ENCODE measurements at places on chromosomes 13 and 19.

GRCh38 chr13:113804703-113805430 is 45.8 kb downstream of the TMEM255B start:
- DNase-seq: no peak

- DNase-seq: no peak
Observed at GRCh38 chr13:71399631-71400215, 467.3 kb downstream of the DACH1 start.

GRCh38 chr13:98542568-98543377 is 34.1 kb downstream of the STK24 start:
- DNase-seq: no peak

DNA sequence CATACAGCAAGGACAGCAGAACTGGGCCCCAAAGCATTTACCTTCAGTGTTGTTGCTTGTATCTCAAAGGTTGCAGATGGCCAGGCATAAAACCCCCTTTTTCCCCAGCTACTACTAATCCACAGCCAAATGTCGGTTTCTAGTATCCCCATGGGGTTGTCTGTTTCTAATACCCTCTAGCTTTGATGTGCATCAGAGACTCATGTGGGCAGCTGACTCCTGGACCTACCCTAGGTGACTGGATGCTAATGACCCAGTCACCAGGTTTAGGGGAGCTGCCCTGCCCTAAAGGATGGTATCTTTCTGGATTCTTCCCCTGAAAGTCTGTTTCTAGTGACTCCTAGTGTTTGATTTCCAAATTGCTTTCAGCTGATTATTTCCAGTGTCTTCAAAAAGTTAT is 23.9 kb downstream of the TJP3 start:
- DNase-seq: no peak

DNA sequence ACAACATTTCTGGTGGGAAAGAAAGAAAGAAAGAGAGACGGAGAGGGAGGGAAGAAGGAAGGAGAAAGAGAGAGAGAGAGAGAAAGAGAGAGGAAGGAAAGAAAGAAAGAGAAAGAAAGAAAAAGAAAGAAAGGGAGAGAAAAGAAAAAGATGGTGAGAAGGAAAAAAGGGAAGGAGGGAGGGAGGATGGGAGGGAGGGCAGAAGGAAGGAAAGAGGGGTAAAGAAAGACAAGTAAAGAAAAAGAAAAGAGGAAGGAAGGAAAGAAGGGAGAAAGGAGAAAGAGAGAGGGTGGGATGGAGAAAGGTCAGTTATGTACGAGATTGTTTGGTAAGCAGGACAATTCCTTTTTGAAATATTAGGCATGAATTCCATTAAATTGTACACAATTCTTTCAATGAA is 145.3 kb downstream of the SPRY2 start:
- DNase-seq: no peak

- DNase-seq: no peak
Observed at GRCh38 chr13:19048381-19048780, 133.2 kb downstream of the TUBA3C start.

GRCh38 chr19:13118424-13119193 is 545 bp downstream of the NACC1 start:
- DNase-seq: peak; percentile 65

GRCh38 chr13:28022848-28023518 is 34.5 kb upstream of the URAD start:
- no peak for DNase-seq

GRCh38 chr19:40783711-40784110 is 5.7 kb downstream of the RAB4B start:
- DNase-seq: no peak

DNA sequence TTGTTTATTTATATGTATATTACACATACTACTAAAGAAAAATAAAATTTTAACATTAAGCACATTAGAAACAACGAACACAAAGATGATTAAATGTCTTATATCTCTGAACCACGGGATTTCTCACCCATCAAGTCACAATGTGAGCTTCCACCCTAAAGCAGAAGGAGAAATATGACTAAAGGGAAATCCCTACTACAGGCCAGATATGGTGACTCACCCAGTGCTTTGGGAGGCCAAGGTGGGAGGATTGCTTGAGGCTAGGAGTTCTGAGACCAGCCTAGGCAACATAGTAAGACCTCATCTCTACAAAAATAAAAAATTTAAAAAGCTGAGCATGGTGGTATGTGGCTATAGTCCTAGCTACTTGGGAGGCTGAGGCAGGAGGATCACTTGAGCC is 24.6 kb downstream of the DCT start:
- DNase-seq: no peak

DNA sequence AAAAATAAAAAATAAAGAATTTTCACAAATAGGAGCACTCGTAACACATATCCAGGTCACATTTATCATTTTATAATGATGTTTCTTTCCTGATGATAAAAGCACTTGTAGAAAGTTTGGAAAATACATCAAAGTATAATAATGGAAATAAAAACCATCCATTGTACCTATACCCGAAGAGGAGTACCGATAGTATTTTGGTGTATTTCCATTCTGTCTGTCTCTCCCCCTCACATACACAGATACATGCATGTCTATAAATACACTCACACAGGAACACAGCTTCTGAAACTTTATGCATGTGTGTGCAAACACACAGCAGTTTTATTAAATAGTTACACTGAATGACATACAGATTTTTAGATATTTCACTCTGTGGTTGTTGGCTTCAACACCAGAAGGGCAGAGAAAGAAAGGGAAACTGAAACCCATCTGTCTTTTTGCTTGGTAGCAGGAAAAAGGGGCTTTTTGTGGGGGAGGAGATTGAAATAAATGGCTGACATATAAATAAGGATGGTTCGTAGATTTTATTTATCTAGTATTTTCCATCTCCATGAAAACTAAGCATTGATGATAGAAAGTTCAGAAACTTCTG is 114.8 kb downstream of the LRCH1 start:
- no peak for DNase-seq

DNA sequence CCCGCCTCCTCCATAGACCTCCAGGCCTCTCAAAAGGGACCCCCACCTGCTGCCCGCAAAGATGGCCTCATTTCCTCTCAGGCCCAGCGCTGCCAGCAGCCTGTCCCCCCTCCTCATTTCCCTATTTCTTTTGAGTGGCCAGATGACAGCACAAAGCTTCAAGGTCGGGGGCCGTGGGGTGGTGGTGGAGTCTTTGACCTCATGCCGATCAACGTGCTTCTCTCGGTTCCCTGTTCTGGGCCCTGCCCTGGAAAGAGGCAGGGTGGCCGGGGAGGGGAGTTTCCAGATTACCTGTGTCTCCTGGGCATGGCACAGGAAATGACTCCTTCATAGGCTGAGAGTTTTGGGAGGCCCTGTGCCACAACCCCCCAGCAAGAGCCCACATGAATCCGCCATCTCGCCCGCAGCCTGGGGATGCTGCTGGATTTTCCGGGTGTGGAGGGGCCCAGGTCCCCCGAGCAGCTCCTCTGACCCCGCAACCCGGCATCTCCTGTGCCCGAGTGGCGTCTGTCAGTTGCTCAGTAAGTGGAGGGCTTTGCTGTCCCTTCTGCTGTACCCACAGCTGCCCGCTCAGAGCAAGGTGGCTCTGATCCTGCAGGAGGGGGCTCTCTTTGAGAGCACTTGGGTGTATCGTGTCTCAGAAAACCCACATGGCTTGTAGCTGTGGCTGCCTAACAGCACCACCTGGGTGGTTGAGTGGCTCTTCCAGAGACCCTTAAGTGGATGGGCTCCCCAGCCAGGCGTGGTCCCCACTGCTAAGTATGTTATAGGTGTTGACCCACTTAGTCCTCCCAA is 139.4 kb downstream of the SIPA1L3 start:
- DNase-seq: peak; percentile 24

- DNase-seq: no peak
Observed at GRCh38 chr13:63433546-63434150, 2018.0 kb upstream of the PCDH20 start.

- DNase-seq: no peak
Observed at GRCh38 chr13:59340581-59340980, 823.1 kb downstream of the DIAPH3 start.

- no peak for DNase-seq
Observed at GRCh38 chr13:32016631-32017030, 14.9 kb upstream of the FRY start.

DNA sequence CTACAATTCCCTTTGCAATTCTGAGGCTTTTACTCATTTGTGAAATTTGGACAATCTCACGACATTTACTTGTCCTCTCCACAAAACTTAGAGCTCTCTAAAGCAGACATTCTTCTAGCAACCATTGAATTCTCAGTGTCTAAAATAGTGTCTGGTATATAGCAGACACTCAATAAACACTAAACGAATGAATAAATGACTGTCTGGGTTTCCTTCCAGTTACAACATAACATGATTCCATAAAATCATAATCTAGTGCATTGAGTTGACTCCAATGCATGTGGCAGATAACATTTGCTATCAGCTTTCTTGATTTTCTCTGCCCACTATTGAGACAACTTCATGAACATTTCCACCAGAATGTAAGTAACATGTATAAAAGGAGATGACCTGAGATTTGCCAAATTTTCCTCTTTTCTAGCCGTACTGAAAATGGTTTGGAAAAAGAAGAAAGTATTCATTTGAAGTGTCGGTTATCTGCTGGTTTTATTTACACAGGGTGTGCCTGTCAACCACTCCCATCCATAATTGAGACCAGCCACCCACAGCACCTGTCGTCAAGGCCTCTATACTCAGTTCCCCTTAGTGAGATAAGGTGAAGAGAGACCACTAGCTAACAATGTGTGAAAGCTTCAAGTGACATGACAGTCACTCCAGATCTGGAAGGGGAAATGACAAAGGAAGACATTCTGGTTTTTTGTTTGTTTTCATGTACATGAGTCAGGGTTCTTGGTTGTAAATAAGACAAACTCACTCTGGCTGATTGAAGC is 4.8 kb upstream of the SERP2 start:
- no peak for DNase-seq

DNA sequence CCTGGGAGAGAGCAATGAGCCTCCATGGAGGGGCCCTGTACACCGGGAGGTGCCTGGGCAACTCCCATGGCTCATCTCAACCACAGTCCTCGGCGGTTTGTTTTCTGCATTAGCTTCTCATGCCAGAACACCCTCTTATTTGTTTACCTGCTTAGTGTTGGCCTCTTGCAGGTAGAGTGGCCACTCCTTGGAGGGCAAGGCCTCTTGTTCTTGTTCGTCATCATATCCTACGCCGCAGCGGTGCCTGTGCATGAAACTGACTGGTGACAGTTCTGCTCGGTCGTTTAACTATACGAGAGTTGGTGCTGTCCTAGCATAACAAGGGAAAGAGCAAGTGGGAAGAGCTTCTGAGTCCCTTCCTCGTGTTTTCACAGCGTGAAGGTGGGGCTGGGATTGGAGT is 40.5 kb upstream of the RNF113B start:
- DNase-seq: no peak

Measured in activated T-cell treated with anti-CD3 and anti-CD28 coated beads, Interleukin-2, amount 50 U/mL, for 48 hours (primary cell).